Osteoblast (primary cell): ENCODE measurements at places on chromosomes 7 and 10. TPM values are rescaled to one million over a fixed set of nuclear protein-coding genes. Genes with fewer than 3 reads are reported as not detected.

Gene CPXM2
- under 0.01 and 0.36 TPM in 2 replicates for total RNA-seq

Gene SVIL
- 36.9 and 122 TPM in 2 replicates for total RNA-seq

Gene SLC26A5
- total RNA-seq: not detected in 2 replicates

Gene GRM3
- not detected in 2 replicates for total RNA-seq

Gene IKZF1
- under 0.01 TPM in 1 of 2 replicates, not detected in the other for total RNA-seq

Gene ASAH2
- 0.36 and 0.59 TPM in 2 replicates for total RNA-seq

Gene TFEC
- total RNA-seq: under 0.01 and 0.36 TPM in 2 replicates

Gene CALN1
- total RNA-seq: under 0.01 TPM in 1 of 2 replicates, not detected in the other

Gene ARID5B
- total RNA-seq: 88.4 and 94.1 TPM in 2 replicates

Gene DRGX
- under 0.01 TPM in 1 of 2 replicates, not detected in the other for total RNA-seq

Gene SEC23IP
- 28.6 and 38.6 TPM in 2 replicates for total RNA-seq

Gene SRGN
- total RNA-seq: 344 and 474 TPM in 2 replicates

DNA sequence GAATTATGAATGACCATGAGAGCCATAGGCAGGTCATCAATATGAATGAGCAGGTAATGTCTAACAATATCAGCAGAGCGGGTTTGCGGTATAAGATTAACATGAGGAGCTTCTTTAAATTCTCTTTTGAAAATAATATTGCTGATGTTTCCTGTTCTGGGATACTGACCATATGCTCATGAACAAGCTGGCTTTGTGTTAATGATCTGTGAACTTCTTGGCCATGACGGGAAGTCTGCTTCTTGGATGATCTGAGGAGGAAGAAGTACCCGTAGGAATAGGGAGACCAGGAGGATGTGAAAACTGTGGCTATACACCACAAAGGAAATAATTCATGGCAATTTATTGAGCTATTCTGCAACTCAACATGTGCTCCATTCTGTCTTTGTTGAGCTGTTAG is 38.6 kb downstream of the ITGA8 start:
- no peaks in the 10 kb centered on the region for H3K27me3 ChIP-seq
- no peak overlapping the region for H3K27ac ChIP-seq
- no peak for DNase-seq
- H3K4me1 ChIP-seq: no peaks in the 10 kb centered on the region
- no peaks in the 10 kb centered on the region for H3K36me3 ChIP-seq

GRCh38 chr7:143437578-143437977 is 5.7 kb upstream of the TAS2R60 start:
- peaks cover 12% of the 10 kb centered on the region for H3K27me3 ChIP-seq
- H3K4me3 ChIP-seq: no peak overlapping the region
- no peaks in the 10 kb centered on the region for H3K4me1 ChIP-seq
- H3K27ac ChIP-seq: no peak overlapping the region
- no peaks in the 10 kb centered on the region for H3K36me3 ChIP-seq

- H3K4me1 ChIP-seq: no peaks in the 10 kb centered on the region
- H3K36me3 ChIP-seq: no peaks in the 10 kb centered on the region
- no peak overlapping the region for H3K27ac ChIP-seq
- H3K4me3 ChIP-seq: no peak overlapping the region
- H3K27me3 ChIP-seq: no peaks in the 10 kb centered on the region
- no peak for DNase-seq
These were observed 639.3 kb upstream of the GALNT17 start for GRCh38 chr7:70492625-70493024.

GRCh38 chr10:70162151-70162891 is 8.0 kb downstream of the SAR1A start:
- peak overlapping the region; percentile 3 for H3K27ac ChIP-seq
- no peaks in the 10 kb centered on the region for H3K27me3 ChIP-seq

- DNase-seq: no peak
- no peaks in the 10 kb centered on the region for H3K36me3 ChIP-seq
- no peak overlapping the region for H3K4me3 ChIP-seq
- H3K4me1 ChIP-seq: no peaks in the 10 kb centered on the region
- H3K27ac ChIP-seq: no peak overlapping the region
- no peaks in the 10 kb centered on the region for H3K27me3 ChIP-seq
These were observed 111.6 kb upstream of the PTPRZ1 start for GRCh38 chr7:121761399-121761798.

DNA sequence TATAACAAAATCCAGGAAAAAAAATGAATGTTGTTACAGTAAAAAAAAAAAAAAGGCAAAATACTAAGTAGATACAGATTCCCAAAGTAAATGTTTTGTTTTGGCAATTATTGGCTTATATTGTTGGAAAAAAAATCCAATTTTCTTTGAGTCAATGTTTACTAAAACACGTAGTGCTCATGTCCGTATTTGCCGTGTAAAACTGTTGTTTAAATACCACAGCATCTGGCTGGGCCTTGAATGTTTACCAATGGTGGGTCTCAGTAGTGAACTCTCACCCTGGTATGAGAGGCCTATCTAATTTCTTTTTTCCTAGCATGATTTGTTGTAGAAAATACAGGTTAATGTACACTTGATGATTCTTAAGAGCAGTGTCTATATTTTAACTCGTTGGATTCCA is 41.4 kb upstream of the SLC26A5 start:
- no peak overlapping the region for H3K27ac ChIP-seq
- no peak overlapping the region for H3K4me3 ChIP-seq
- H3K4me1 ChIP-seq: no peaks in the 10 kb centered on the region
- H3K36me3 ChIP-seq: no peaks in the 10 kb centered on the region
- no peak for DNase-seq

GRCh38 chr10:24374134-24374915 is 165.4 kb downstream of the KIAA1217 start:
- DNase-seq: no peak
- no peak overlapping the region for H3K4me3 ChIP-seq
- H3K36me3 ChIP-seq: no peaks in the 10 kb centered on the region
- H3K27me3 ChIP-seq: peaks cover 14% of the 10 kb centered on the region
- H3K27ac ChIP-seq: no peak overlapping the region

DNA sequence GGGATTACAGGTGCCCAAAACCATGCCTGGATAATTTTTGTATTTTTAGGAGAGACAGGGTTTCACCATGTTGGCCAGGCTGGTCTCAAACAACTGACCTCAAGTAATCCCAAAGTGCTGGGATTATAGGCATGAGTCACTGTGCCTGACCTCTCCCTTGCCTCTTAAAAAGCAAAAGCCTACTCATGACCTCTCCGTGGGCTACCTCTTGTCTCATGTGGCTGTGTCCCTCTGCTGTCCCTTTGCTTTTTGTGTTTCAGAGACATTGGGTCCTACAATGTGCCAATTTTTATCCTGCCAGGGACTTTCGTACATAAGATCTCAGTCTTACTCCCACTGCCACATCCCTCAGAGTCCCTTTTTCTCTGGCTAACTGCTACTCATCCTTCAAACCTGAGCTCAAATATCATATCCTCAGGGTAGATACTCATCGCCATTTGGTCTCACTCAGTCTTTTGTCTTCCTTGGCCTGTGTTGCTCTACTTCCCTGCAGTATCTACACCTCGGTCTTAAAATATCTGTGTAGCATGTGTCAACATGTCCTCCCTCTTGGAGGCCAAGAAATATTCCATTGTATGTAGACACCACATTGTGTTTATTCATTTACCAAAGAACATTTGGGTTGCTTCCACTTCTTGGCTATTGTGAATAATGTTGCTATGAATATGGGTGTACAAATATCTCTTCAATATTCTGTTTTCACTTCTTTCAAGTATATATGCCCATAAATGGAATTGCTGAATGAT is 465.0 kb upstream of the KLF6 start:
- no peak for DNase-seq
- H3K27me3 ChIP-seq: no peaks in the 10 kb centered on the region
- peaks cover 41% of the 10 kb centered on the region for H3K4me1 ChIP-seq
- no peaks in the 10 kb centered on the region for H3K36me3 ChIP-seq

GRCh38 chr7:129865925-129866201 is 86.9 kb downstream of the UBE2H start:
- peak overlapping the region; percentile 59 for H3K27ac ChIP-seq
- H3K27me3 ChIP-seq: no peaks in the 10 kb centered on the region

DNA sequence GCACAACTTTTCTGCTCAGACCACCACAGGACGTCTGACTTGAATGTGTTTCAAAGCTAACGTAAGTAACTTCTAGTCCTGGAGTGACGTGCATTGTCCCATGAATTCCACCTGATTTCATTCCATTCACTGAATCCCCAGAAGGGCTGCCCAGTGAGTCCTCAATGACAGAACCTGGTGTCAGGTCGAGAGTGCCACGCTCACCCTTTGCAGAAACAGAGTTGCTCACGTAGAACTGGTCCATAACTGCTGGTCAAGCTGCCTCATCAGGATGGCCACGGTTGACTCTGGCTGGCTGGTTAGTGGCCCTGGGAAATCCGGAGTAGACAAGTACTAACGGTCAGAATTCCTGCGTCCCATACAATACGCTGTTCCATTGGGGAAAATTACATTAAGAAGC is 50.6 kb upstream of the UBE3C start:
- H3K4me3 ChIP-seq: no peak overlapping the region
- no peak for DNase-seq
- peaks cover 6% of the 10 kb centered on the region for H3K27me3 ChIP-seq
- no peaks in the 10 kb centered on the region for H3K36me3 ChIP-seq

DNA sequence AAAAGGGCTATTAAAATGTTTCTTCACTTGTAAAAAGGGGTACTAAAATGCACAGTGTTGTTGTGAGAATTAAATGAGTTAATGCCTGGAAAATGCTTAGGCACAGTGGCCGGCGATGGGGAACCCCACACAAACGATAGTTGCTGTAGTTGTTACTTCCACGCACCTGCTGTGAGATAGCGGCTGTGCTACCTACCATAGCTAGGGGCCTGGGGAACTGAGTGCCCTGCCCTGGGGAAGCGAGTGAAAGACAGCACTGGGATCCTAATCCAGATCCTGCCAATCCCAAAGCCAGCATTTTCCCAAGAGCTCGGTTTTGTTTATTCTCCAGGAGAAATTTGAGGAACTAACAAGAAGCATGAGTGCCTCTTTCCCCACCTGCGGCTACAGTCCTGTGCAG is 27.8 kb downstream of the DDC start:
- no peaks in the 10 kb centered on the region for H3K36me3 ChIP-seq
- no peak overlapping the region for H3K4me3 ChIP-seq
- no peaks in the 10 kb centered on the region for H3K27me3 ChIP-seq
- peaks cover 15% of the 10 kb centered on the region for H3K4me1 ChIP-seq
- no peak for DNase-seq
- H3K27ac ChIP-seq: no peak overlapping the region

DNA sequence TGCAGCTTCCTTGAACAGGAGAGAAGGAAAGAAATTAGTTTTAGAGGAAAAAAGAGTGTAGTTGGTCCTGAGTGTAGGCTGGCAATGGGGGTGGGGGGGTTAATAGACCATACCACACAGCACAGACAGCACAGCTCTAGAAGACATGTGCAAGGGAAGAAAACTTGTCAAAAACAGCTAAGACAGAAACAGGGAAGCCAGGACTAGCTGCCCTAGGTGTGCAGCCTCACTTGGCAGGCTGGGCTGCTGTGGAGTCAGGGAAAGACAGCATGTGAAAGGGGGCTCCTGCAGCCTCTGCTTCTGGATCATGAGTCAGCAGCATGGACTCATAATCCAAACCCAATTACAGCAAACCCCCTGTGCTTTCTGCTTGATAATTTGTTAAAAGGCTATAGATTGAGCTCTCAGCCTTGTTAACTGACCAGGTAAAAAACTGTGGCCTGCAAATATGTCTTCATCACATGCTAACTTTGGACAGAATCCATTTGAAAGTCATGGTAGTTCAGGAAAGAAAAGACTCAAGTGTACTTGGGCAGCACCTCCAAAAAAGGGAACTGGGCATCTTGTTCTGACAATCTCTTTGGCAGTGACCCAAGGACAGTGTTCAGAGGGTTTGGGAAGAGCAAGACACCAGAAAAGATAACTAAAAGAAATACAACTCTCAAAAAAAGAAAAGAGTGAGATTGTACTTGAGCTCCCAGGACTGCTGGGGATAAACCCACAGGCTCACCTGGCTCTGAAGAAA is 142.2 kb upstream of the VWC2 start:
- no peaks in the 10 kb centered on the region for H3K36me3 ChIP-seq
- DNase-seq: no peak
- no peaks in the 10 kb centered on the region for H3K27me3 ChIP-seq

DNA sequence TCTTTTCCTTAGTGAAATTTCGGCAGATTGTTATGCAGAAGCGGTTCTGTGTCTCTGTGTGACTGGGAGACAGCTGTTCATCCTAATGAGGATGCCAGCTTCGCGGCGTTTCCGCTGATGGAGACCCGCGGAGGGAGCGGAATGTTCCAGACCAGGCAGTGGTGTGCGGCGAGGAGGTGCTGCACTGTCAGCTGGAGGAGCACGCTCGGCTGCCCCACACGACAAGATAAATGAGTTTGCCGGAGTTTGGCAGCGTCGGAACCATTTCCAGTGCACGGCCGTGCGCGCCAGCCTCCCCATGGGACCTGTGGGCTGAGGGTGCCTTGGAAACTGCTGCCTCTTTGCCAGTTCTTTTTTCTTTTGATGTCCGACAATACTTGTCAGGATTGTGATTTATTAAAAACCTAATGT is 64.6 kb downstream of the WDR37 start:
- no peak for DNase-seq
- H3K4me3 ChIP-seq: no peak overlapping the region
- H3K27ac ChIP-seq: no peak overlapping the region
- no peaks in the 10 kb centered on the region for H3K4me1 ChIP-seq
- peaks cover 72% of the 10 kb centered on the region for H3K36me3 ChIP-seq

GRCh38 chr10:85026878-85027467 is 698.6 kb downstream of the CCSER2 start:
- DNase-seq: no peak
- H3K36me3 ChIP-seq: no peaks in the 10 kb centered on the region
- H3K27ac ChIP-seq: no peak overlapping the region
- H3K4me1 ChIP-seq: no peaks in the 10 kb centered on the region
- no peaks in the 10 kb centered on the region for H3K27me3 ChIP-seq

DNA sequence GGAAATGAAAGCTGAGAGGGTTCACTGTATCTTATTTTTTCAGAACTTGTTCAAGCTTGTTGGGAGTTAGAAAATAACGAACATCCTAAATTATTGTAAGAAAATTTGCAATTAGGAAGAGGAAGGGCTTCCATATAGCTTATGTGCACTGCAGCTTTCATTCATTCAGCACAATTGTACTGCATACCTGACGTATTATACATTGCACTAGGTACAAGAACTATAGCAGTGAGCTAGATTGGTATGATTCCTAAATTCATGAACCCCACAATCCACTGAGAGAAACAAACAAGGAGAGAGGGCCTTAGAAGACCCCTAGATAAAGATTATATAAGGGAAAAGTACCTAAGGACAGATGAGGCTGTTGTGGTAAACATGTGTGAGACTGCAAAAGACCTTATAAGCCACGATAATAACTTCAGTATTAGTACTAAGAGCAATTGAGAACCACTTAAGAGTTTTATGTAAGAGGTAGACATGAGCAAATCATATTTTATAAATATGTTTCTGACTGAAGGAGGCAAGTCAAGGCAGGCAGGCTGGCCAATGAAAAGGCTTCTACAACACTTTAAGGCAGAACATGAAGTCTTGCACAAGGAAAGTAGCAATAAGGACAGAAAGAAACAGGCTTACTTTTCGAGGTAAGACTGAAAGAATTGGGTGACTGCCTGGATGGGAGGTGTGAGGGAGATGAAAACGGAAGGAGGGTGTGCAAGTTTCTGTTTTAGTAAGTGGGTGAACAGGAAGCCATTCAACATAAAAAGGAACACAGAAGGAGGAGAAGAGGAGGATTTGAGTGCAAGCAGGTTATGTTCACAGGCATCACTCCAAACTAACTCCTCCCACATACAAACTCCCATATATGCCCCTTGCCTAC is 77.9 kb upstream of the LRRN3 start:
- H3K4me3 ChIP-seq: no peak overlapping the region
- no peaks in the 10 kb centered on the region for H3K4me1 ChIP-seq
- no peak overlapping the region for H3K27ac ChIP-seq
- H3K36me3 ChIP-seq: no peaks in the 10 kb centered on the region
